ENCODE measurements at places on chromosomes 6 and 20.

DNA sequence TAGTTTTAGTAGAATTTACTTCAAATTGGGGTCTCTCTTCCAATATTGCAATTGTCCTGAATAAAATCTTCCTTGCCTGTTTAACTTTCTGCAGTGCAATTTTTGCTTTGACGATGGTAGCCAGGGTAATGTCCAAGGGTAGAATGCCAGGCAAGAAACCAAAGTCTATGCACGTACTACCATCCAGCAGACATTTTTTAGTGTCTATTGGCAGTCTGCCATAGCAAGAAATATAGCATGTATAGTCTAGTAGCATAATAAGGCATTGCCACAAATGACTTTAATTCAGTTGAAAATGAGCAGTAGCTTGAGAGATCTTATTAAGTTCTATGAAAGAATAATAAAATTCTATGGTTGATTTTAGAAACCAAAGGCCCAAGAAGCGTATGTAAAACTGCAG is 62.3 kb upstream of the KCNQ5 start:
- no peak for DNase-seq

- DNase-seq = no peak
Observed at GRCh38 chr6:151263967-151264366, 24.2 kb downstream of the AKAP12 start.

GRCh38 chr6:26550250-26550993 is 12.3 kb downstream of the HMGN4 start:
- DNase-seq = peak; percentile 80

DNA sequence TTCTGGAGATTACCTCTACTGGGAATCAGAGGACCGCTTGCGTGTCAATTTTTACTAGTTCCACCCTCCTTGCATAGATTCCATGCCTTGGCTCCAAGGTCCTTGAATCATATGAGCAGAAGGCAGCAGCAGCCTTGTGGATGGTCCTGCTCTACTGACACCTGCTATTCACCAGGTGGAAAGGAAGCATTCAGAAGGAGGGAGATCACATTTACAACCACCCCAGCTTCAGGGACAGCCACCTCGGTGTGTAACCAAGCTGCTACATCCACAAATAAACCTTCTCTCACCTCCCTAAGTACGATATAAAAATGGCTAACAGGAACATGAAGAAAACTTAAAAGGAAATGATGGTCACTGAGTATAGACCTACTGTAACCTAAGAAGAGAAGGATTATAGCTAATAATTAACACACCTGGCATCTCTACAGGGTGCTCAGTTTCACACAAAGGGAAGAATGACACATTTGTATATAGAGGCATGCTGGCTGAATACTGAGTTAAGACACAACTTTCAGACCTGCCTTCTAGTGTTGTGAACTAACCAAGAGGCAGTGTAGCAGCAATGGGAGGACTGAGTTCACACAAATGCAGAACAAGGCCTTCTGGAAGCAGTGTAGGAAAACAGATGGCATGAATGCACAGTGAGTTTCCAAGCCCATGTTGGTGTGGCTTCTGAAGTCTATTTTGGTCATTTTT is 46.3 kb upstream of the SRPK1 start:
- DNase-seq = no peak

GRCh38 chr20:8293750-8294149 is 161.7 kb downstream of the PLCB1 start:
- DNase-seq = no peak

GRCh38 chr6:157298216-157298724 is 25.0 kb downstream of the TMEM242 start:
- DNase-seq = no peak

DNA sequence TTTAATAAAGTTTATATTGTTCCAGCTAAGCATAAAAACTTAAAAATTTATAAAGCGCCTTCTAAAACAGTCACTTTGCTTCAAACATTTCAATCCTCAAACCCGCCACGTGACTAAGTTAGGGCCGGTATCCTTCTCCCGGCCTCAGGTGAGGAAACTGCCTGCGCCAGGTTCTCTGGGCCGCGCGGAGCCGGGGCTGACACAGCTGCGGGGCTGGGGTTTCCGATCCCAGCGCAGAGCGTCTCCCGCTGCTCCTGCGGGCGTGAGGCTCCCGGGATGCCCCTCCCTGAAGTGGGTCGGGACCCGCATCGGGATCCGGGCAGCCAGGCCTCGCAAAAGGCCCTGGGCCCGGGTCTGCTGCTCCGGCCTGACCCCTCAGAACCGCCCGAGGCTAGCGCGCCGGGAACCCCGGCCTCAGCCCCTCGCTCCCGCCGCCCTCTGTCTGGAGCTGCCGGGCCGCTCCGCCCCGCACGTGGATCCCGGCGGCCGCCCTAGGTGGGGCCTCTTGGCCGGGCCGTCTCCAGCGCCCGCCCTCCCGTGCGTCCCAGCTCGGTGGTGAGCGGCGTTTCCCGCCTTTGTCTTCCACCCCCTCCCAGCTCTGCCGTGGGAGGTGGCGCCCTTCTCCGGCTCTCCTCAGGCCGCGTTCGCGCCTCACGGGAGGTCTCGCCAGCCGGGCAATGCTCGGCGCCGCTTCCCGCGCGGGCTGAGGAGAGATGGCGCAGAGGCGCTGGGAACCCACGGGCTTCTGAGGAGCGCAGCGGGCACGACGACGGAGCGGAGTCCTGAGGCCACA is 267.9 kb downstream of the DLL1 start:
- DNase-seq = no peak

DNA sequence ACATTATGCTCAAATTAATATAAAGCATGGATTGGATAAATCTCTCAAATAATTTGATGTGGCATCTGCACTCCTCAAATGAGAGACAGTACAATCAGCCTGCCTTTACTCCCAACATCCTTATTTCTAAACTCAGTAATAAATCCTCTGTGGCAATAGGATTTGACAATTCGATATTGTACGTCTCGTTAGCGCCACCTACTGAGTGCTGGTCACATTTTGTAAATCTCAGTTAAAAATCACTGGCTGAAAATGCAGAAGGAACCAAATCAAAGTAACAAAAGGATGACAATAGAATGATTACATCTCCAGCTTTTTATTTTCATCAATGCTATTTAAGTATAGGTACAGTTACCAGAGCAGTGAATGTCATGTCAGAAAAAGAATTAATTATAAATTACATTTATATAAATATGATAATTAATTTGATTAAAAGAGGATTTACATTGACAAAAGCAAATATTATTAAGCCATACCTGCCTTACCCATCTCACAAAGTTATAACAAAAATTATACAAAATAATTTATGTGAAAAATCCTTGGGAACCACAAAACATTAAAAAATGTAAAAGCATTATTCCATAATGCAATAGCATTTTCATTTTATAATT is 20.2 kb upstream of the GJE1 start:
- peak; percentile 84 for DNase-seq

- DNase-seq = no peak
Observed at GRCh38 chr6:87671555-87672029, 30.4 kb downstream of the AKIRIN2 start.

DNA sequence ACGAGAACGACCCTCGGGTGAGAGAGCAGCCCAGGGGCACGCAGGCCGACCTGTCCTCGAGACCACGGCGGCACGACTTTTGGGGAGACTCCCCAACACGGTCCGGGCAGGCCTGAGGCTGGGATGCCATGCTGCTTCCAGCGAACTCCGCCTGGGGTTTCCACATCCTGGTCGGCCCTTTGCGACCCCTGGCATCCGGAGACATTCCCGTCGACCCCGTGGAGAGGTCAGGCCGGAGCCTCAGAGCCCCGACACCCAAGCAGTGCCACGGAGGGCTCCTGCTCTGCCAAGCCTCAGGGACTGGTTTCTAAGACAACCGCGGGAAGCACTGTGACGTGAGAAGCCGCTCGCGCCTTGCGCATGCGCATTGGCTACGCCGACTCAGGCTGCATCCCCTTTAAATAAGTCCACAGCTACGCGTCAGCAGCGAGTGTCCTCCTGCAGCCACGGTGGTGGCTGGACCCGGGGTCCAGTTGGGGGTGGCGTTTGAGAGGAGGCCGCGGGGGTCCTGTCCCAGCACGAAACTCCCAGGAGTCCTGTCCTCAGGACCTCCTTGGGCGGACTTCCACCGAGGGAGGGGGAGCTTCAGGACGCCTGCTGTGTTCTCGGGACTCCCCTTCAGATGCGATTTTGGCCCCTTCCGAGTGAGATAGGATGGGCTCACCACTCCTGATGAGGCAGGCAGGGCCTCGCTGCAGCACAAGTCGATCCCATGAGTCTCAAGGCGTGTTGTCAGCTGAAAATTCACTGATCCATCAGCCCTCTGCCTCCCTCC is 1089.3 kb upstream of the DEFB115 start:
- peak; percentile 45 for DNase-seq

DNA sequence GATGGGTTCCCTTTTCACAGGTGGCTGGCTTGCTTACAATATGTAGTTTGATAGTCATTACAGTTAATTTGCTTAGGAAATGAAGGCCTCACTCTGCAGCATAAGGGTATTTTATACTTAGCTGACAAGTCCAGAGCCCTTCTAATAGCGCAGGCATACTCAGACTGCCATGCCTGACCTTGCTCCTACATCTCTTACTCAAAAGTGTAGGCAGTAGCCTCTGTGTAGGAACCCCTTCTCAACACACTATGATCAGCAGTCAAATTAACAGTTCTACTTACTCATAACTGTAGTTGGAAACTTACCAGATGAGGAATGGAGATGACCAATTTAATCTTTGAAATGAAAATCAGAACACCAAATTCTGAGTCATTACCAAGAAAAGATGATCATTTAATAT is 373.5 kb downstream of the TBC1D32 start:
- no peak for DNase-seq

GRCh38 chr20:20489054-20489453 is 121.2 kb downstream of the INSM1 start:
- peak; percentile 9 for DNase-seq

DNA sequence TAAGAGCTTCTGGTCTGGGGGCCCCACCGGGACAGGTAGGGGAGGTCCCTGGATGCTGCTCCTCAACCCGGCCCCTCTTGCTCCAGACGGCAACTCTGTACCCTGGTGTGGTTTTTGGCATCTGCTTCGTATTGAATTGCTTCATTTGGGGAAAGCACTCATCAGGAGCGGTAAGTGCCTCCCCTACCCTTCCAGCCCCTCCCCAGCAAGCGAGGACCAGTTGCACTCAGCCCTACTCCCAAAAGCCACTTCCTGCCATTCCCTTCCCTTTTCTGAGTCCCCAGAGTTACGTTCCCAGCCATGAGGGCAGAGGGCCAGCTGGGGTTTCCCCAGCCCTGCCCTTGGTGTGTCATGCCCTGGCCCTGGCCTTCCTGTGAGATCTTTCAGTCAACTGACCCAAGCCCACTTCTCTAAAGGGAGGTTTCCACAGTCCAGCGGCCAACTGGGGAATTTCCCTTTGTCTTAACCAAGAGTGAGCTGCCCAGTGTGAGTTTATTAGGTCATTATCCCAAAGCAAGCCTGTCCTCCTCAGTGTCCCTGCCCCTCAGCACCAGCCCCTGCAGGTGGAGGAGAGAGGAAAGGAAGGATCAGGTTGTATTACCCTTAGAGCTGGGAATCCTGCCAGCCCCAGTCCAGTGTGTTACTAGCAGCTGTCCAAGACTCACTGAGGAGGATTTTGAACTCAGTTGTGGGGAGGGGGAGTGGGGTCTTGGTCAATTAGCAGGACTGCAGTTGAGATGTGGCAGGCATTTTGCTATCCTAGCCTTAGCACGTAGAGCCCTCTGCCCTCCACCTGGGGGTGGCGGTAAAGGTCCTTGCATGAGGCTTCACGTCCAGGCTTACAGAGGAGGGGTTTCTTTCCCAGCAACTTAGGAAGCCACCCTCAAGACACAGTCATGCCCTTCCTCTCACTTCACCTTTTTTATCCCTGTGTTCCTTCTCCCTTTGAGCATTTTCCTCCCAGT is 45.8 kb downstream of the TM9SF4 start:
- peak; percentile 30 for DNase-seq

- DNase-seq = no peak
Observed at GRCh38 chr20:9144643-9145042, 75.8 kb downstream of the PLCB4 start.

DNA sequence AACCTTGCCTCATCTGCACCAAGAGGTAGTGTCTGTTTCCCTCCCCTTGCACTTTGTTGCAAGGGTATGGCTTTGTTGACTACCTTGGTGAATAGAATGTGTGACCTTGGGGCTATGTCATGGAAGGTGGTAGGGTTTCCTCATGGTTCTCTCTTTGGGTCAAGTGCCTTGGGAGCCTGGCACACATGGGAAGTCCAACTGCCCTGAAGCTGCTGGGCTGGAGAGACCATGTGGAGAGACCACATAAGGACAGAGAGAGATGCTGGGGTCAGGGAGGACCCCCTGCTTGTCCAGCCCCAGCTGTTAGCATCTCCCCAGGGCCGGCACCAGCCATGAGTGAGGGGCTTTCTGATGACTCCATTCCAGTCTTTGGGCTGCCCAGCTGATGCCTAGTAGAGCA is 95.5 kb upstream of the PAX1 start:
- no peak for DNase-seq

DNA sequence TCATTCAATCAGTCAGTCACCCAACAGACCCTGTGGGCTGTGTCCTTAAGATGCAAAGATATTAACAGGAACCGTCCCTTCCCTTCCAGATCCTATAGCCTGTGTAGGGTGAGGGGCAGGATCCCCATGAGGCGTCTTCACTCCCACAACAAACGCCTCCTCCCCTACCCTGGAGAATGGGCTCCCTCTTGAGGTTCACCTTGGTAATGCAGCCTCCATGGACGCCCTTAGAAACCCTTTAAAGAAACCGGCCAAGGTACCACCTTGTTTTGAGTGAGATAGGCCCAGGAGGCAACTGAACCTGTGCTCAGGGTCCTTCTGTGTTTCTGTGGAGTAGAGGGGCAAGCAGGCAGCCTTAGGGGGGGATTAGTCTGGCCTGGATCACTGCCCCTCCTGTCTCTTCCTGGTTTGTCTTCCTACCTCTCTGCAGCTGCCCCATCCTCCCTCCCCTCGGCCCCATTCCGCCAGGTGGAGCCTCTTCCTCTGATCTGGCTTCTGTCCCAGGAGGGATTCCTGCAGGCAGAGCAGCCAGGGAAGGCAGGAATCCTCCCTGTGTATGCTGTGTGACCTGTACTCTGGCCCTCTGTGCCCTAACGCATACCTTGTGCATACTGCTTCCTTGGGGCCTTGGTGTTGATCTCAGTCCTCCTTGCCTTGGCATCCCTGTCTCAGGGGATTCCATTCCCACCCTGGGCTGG is 6.6 kb upstream of the GUCA1A start:
- peak; percentile 82 for DNase-seq

DNA sequence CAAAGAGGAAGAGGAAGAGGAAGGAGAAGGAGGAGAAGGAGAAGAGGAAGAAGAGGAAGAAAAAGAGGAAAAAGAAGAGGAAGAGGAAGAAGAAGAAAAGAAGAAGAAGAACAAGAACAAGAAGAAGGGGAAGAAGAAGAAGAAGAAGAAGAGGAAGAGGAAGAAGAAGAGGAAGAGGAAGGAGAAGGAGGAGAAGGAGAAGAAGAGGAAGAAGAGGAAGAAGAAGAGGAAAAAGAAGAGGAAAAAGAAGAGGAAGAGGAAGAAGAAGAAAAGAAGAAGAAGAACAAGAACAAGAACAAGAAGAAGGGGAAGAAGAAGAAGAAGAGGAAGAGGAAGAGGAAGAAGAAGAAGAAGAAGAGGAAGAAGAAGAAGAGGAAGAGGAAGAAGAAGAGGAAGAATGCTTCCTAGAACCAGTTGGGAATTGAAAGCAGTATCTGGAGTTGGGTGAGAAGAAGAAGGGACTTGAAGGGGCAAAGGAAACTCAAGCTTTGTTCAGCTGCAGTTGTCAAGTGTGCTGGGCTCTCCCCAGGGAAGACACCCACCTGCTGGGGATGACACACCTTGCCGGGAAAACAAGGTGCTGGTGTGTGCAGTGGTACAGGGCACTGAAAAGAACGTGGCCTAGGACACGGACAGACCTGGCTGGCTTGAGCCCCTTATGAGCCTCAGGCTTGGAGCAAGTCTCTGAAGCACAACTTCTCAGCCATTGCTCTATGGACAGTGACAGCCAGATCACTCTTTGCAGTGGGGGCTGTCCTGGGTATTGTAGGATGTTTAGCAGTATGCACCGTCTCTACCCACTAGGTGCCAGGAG is 30.1 kb upstream of the ARFGEF2 start:
- DNase-seq = no peak
